ENCODE measurements at places on chromosomes 1 and 21.

DNA sequence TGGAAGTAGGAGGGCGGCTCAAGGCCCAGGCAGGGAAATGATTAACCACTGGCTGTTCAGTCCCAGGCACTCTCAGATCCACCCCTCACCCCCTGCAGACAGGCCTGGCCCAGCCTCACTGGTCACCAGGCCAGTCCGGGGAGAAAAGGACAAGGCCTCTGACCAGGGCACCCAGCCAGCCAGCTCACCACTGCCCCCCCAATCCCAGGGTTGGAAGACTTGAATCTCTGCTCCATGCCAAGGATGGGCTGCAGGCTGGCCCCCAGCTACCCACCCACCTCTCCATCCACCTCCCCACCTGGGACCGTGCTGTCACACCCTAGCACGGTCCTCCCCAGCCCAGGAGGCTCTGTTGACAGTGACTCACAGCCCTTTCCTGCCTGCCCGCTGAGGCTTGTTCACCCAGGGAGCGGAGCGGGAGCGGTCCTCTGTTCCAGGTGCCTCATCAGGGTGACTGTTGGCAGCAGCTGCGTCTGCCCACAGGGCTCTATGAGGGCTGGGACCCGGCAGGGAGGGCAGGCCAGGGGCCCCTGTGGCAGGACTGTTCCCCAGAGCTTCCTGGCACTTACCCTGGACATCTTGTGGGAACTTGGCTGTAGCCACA lies 2.2 kb downstream of the LAD1 start:
- no peak for DNase-seq

DNA sequence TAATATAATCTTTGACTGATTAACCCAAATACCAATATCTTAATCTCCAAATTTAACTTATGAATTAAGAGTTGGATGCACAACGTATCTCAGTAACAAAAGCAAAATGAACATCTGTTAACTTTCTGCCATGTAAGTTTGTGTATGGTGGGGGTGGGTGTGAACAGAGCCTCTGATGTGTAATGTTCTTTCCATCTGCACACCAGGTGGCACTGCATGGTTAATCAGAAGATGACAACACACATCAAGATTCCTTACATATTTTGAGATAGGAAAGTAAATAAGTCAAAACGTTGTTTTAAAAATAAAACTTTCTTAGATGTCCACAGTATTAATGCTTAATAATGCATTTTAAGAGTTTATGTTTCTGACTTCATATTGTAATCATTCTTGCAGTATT lies 251.9 kb downstream of the DPYD start:
- no peak for DNase-seq

- no peak for DNase-seq
These were observed 26.2 kb downstream of the KIF1B start for GRCh38 chr1:10236405-10237156.

DNA sequence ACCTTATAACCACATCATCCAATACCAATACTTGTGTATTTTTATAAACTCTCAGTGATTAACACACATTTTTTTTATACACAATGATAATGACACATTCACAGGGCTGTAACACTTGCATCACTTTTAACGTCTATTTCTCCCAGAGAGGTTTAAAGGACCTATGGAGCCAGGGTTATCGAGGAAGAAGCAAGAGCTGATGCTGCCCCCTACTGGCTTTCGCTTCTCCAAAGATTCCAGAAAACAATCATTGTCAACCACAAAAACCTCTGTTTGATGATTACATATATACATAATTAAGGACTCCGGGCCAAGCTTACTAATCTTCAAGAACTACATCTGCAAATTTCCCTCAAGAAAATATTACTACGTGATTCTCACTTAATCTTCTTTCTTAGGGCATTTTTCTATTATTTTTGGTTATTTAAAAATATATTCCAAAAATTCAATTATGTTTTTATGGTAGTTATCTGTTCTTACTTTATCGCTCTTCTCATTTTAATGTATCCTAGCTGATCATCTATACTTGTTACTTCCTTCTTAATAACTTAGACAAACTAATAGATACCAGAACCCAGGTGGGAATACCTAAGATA lies 214.5 kb downstream of the VAV3 start:
- DNase-seq = peak; percentile 71

- no peak for DNase-seq
These were observed 79.3 kb downstream of the ADARB1 start for GRCh38 chr21:45153358-45154318.

DNA sequence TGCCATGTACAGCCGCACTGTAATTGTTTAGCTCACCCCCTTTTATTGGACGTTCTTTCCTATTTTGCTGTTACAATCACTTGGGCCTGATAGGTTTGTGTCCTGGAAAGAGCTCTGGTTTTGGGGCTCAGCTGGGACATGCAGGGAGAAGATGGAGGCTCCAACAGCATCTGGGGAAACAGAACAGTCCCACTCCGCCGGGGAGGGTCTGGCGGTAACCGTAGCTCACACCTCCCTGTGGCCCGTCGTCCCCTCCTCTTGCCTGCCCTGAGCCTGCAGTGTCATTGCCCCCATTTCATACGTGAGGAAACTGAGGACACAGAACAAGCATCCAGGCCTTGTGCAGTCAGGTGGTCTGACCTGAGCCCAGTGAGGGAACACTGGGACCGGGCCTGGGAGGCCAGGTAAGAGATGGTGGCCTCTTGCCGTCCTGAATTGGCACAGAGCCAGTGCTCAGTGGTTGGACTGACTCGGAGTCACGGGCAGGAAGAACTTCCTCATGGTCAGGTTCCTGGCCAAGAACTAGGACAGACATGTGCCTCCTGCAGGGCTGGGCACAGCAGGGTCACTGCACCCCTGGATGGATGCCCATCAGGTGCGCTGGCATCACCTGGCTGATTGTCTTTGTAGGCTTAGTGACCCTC lies 41.8 kb downstream of the S100B start:
- DNase-seq = no peak

DNA sequence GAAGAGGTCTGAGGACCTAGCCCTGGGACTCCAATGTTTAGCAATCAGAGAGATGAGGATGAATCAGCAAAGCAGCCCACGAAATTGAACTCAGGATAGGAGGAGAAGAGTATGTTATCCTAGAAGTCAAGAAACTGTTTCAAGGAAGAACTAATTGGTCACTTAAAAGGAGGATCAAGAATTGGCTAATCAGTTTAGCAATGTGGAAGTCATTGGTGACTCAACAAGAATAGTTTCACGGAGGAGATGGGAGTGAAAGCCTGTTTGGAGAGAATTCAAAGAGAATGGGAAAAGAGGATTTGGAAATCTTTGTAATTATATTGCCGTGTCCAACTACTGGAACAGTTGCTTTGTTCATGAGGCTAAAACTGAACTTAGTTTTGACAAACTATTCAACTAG lies 7.4 kb downstream of the HMCN1 start:
- DNase-seq = no peak

- no peak for DNase-seq
These were observed 21.9 kb upstream of the LSM10 start for GRCh38 chr1:36419569-36419968.

DNA sequence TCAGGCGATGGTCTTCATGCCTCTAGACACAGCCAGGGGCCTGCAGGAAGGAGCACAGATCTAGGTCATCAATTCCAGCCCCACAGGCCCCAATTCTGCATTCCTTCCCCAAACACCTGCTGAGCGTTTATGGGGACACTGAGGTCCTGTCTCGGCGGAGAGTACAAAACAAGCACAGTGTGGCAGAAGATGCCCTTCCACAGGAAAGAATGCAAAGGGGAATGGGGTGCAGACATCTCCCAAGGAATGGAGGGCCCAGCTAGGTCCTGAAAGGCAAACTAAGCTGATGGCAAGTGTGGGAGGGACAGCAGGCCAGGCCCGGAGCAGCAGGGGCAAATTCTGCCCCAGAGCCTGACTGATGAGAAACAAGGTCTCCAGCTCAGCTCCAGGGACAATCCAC lies 3.5 kb upstream of the S100A8 start:
- DNase-seq = no peak

DNA sequence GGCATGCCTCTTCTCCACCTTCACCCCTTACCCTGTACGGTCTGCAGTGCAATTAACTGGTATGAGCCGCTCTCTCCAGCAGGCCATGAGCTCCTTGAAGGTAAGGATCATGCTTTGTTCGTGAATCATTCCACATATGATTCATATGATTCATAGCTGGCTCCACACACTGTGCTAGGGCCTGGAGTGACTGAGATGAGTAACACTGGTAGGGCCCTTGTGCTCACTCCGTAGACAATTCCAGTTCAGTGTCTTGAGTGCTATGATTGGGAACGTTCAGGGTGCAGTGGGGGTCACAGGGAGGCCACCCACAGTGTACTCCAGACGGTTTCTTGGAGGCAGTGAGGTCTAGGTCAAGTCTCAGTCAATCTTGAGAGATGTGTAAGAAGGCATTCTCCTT lies 239.8 kb downstream of the LMX1A start:
- no peak for DNase-seq

DNA sequence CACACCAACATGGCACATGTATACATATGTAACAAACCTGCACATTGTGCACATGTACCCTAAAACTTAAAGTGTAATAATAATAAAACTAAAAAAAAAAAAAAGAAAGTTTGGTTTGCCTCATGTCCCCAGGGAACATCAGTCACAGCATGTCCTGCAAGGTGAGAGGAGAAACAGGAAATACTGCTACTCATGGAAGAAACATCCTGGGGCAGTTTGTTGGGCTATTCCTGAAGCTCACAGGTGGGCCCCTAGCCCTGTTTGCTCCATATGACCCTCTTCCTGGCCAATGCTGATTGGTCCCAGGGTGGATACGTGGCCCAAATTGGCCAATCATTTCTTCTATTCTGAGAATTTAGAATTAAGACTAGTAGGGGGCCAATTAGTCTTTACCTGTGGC lies 103.4 kb upstream of the ADAR start:
- no peak for DNase-seq

DNA sequence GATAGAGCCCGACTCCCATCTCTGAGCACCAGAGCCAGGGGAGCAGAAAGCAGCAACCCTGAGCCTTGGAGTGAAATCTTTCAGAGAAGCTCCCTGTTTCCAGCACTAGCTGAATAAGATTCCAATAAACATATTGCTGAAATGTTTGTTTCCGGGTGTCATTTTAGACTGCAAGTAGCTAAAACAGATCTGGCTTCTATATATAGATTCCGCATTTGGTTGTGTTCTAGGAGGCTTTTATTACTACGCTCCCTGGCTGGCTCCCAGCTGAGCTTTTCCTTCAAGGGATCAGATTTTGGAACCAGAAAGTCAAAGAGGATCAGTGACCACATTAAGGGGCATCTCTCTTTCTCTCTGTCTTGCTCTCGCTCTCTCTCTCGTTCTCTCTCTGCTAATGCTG lies 88.2 kb downstream of the PAPPA2 start:
- no peak for DNase-seq
